ENCODE measurements at places on chromosomes 7 and 10.

GRCh38 chr10:59266321-59266720 is 89.9 kb downstream of the PHYHIPL start:
- no peak for DNase-seq

- DNase-seq, result no peak
These were observed 180.3 kb upstream of the HDAC9 start for GRCh38 chr7:18315241-18315640.

- peak; percentile 13 for DNase-seq
These were observed 21.9 kb upstream of the ACSL5 start for GRCh38 chr10:112352044-112352443.

GRCh38 chr7:1275451-1276381 is 43.0 kb downstream of the UNCX start:
- no peak for DNase-seq

DNA sequence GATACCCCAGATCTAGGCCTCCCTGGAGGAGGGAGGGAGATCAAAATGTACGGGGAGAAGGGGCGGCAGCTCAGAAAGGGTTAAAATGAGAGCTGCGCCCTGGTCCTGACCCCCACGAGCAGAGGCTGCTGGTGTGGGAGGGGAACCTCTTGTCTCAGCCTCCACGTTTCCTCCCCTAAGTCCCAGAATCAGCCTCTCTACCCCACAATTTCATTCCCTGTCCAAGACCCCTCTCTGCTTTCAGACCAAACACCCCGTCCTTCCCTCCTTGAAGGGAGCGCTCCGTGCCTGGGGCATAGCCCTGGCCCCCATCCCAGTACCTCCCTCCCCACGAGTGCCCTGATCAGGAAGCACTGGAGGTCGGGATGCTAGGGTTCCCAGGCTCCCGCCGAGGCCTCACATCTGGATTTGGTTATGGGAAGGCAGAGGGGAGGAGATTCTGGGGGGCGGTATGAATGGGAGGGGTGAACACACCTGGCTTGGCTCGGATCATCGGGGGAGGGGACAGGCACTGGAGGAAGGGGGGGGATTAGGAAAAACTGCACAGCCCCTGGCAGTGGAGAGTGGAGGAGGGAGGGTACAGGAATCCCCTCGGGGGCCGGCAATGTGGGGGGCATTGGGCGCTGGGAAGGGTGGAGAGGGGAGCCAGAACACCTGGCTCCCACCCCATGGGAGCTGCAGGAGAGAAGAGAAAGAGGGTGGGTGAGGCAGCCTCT is 2.7 kb downstream of the EPHB4 start:
- DNase-seq, result no peak

DNA sequence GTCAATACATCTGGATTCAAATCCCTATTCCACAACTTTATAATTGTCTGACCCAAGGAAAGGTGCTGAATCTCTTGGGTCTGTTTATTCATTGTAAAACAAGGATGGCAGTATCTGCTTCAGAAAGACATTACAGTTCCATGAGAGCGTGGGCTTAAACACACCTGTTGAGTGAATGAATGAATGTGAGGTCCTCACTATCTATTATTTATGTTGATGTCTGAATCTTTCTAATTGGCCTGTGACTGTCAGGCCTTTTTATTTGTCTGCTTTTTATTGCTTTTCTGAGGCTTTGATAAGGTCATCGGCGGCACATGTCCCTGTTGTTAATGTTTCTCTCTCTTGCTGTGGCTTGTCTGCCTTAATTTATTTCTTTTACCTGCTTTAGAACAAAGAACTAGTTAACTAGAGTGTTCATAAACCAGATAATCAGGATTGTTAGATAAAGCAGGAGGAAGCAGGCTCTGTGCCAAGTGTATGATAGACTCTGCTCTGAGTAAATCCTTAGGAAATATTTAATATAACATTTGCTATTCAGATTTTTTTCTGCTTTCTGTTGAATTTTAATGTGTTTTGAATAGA is 42.3 kb upstream of the CYCS start:
- DNase-seq, result no peak

GRCh38 chr10:118564652-118565051 is 30.8 kb downstream of the PRLHR start:
- peak; percentile 90 for DNase-seq

DNA sequence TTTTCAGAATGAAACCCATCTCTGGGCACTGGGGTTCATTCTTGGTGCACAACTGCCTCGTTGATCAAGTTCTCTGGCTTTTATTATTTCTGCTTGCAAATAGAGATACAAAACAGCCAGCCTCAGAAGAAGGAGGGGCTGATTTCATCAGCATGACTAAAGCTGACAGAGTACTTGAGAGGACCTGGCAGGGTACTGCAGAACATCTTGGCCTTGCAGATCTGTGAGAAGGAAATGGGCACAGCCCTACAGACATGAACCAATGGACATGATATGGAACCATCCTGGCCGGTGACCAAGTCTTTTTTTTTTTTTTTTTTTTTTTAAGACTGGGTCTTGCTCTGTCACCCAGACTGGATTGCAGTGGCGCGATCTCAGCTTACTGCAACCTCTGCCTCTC is 240.6 kb downstream of the VTI1A start:
- DNase-seq, result no peak

DNA sequence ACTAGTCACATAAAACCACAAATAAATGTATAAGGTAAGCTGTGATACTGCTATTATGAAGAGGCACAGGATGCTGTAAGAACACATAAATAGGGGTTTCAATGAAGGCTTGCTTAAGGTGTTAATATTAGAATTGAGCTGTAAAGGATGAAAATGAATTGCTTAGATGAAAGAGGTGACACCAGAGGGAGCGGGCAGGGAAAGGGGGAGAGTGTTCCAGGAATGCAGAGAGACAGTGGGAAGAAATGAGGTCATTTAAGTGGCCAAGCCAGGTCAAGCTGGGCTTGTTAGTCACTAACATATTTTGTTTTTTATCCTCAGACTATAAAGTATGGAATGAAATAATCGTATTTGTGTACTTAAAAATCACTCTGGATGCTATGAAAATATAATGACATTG is 193.5 kb downstream of the NRG3 start:
- DNase-seq, result no peak

- DNase-seq, result no peak
These were observed 569.4 kb downstream of the HTR7 start for GRCh38 chr10:90288391-90288933.

DNA sequence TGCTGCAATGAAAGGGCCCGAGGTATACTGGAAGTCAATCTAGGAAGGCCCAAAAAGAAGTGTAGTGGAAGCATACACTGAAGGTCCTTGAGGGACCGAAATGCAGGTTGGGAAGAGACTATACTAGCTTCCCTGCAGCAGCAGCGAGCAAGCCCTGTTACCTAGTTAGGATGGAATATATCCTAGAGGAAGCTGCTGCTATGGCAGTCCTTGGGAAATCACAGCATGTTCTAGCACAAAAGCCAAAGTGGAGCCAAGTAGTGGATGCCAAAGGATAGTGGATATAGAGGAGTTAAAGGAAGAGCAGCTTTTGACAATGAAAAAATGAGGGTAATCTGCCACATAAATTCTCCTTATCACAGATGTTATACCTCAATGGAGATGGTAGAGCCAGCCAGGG is 123.8 kb upstream of the STARD3NL start:
- DNase-seq, result no peak

DNA sequence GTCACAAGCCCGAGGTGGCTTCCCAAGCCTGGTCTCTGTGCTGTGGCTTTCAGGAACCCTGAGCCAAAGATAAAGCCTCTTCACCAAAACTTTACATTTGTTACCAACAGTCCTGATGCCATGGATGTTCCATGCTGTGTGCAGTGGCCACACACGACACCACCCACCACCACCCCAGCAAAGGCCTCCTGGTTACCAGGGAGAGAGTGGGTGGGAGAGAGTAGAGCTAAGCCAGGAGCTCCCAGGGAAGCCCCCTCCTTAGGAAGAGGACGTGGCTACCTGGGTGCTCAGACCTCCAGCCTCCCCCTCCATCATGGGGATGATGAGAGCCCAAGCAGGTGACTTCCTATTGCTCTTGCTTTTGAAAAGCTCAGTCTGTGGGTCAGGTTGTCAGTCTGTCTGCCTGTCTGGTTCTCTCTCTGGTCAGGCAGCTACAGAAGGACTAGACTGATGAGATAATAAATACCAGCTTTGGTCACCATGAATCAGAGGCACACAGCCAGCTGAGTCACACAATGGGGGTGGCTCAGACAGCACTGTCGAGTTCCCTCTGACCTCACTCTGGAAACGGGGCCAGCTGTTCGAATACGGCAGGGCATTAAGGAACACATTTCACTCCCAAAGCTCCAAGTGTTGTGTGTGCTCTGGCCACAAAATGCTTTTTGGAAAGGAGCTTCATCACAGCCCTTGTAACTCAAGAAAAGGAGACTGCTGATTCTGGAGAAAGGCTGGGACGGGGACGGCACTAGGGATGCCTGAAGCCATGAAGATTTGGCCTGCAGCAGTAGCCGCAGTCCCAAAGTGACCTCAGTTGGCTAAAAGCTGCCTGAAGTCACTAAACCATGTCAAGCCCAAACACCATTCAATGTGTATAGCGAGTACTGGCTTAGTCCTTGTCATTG is 166.0 kb downstream of the FANK1 start:
- no peak for DNase-seq

- no peak for DNase-seq
These were observed 511.7 kb downstream of the PLXDC2 start for GRCh38 chr10:20327954-20328353.

DNA sequence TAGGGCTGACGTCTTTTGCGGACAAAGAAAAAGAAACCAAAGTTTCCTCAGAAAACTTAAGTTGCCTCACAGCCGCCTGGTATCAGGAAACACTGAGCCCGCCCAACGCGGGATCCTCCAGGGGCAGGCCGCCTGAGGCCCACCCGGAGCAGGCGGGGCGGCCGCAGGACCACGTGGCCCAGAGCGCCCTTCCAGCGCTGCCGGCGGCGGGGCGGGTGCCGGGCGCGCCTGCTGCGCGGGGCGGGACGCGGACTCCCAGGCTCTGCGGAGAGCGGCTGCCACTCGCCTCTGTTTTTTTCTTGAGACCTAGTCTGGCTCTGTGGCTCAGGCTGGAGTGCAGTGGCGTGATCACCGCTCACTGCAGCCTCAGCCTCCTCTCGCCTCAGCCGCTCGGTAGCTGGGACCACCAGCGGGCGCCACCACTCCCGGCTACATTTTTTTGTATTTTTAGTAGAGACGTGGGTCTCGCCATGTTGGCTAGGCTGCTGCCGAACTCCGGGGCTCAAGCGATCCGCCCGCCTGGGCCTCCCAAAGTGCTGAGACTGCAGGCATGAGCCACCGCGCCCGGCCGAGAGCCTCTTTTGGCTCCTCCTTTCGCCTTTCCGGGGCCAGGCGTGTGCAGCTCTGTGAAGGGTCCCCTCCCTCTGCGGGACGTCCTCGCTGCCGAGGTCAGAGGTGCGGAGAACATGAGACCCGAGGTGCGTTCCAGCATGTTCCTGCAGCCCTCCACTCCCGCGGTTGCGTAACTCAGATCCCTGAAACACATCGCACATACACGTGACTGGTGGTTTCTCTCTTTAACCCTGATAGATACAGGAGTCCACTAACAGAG is 11.6 kb upstream of the HNRNPF start:
- no peak for DNase-seq

DNA sequence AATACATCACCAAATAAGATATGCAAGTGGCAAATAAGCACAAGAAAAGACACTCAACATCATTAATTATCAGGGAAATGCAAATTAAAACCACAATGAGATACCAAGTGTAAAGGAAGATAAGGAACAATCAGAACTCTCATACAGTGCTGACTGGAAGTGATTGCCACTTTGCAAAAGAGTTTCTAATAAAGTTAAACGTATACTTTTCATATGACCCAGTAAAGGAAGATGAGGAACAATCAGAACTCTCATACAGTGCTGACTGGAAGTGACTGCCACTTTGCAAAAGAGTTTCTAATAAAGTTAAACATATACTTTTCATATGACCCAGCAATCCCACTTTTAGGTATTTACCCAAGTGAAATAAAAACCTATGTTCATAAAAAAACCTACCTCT is 12.2 kb upstream of the JMJD1C start:
- DNase-seq, result no peak

GRCh38 chr10:109433434-109433833 is 489.9 kb downstream of the XPNPEP1 start:
- DNase-seq, result no peak

GRCh38 chr10:112298581-112298980 is 15.4 kb downstream of the TECTB start:
- no peak for DNase-seq

DNA sequence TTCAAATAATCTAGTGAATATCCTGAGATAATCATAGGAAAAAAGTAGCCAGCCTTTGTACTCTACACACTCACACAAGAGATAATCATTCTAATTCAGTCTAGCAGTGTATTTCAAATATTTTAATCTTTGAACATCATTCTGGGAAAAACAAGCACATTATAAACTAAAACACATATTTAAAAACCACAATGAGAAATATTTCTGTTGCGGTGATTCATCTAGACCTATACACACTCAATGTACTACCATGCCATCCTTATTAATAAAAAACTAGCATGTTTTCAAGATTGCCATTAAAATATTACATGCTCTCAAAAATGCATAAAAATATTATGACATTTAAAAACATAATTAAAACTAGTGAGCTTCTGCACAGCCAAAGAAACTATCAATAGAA is 11.8 kb downstream of the COG5 start:
- DNase-seq, result no peak

DNA sequence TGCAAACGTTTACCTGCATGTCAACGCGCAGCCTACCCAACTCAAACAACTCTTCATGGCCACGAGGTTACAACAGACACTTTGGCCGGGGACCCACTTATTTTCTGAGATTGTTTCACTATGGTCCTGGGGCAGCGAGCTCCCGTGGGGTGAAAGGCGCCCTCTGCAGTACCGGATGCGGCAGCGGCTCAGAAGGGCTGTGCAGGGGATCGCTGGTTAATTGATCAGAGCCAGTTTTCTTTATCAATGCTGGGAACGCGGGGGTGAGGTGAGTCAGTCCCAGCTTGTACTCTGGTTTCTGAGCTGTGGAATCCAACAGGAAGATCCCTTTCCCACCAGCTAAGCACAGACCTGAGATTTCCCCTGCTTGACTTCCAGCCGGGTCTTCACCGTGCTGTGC is 366.5 kb upstream of the KLF6 start:
- DNase-seq, result peak; percentile 64

DNA sequence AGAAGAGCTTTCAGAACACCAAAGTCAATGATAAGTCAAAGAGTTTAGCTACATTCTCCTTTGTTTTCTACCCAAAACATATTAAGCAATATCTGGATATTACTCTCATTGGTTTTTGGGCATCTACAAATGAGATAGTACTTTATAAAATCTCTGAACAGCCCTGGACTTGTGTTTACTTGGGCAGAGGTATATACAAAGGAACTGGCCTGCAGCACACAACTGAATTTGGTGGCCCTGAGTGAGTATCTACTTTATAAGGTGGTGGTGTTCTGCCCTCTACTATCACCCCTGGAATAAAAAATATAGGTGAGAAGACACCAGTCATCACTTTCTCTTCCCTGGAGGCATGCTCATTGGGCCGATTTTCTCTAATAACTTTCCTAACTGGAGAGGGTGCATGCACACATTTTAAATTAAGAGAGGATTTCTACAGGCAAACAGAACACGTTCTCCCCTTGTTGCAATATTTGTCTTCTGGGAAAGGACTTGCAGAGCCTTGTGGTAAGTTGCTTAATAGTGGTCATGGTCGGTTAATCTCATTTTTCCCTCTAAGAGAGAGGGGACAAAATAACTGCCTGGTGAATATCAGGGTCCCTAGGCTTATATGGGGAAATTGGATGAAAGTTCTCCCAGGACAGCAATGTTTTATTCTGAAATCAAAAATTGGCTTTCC is 41.1 kb downstream of the OTUD1 start:
- no peak for DNase-seq
